ENCODE measurements at places on chromosomes 2 and 18.

DNA sequence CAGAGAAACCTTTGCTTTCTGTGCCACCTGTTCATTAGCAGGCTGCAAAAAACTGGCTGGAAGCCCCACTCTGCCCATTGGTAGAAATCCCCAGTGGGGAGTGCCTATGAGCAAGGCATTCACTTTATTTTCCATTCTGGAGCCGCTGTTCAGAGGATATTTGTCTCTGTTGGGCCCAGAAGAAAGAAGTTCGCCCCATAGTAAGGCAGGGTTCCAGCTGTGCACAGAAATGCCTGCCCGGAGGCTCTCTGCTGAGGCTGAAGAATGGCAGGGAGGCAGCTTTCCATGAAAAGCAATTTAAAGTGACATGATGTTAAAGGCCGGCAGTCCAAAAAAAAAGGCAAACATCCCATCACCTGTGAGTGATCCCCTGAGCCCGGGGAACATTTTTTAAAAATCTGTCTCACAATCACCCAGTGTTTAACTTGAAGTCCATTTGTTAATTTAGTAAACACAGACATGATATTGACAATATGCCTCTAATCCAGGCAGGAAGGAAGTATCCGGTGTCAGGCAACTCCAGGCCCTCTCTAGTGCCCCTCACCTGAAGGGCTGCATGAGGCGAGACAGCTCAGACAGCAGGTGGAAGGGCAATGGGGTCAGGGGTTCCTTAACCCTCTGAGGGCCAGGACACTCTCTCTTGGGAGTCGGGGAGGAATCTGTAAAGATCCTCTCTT, 265.1 kb upstream of the SIX2 start:
- peak; percentile 61 for DNase-seq

- DNase-seq, result no peak
These were observed 244.7 kb upstream of the HS6ST1 start for GRCh38 chr2:128563348-128563687.

DNA sequence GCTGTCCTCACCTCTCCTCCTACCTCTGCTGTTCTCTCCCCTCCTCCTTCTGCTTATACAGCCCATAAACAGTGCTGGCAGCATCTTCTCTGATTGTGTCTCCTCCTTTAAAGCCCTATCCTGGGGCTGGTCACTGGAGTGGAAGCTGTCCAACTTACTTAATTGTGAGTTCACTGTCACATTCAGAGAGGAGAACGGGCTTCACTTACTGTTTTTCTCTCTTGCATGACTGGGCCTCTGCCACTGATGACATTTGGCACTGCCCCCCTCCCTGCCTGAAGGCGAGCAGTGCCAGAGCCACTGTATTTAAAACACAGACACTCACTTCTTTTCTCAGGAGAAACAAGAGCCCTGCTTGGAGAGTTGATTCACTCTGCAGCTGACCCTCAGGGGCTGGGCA, 12.3 kb downstream of the GAD1 start:
- no peak for DNase-seq

DNA sequence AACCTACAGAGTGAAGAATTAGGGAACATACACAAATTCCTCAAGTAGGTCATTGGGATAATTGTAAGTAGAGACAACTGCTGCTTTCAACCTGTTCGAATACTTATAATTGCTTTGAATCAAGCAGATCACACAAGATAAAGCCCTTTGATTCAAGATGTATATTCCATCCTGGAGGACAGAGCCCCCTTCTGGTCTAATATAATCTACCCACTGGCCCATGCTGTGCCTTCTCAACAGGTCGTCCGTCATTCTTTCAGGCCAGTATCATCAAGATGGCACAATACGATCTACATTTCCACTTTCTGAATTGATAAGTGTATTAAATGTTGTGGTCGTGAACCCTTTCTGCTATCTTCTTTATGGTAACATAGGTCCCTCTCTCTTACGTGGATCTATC, 387.0 kb upstream of the CDH19 start:
- no peak for DNase-seq
